Naive thymus-derived CD4-positive, alpha-beta T cell (primary cell): ENCODE measurements at places on chromosomes 2 and 18. TPM values are rescaled to one million over a fixed set of nuclear protein-coding genes. Genes with fewer than 3 reads are reported as not detected.

DNA sequence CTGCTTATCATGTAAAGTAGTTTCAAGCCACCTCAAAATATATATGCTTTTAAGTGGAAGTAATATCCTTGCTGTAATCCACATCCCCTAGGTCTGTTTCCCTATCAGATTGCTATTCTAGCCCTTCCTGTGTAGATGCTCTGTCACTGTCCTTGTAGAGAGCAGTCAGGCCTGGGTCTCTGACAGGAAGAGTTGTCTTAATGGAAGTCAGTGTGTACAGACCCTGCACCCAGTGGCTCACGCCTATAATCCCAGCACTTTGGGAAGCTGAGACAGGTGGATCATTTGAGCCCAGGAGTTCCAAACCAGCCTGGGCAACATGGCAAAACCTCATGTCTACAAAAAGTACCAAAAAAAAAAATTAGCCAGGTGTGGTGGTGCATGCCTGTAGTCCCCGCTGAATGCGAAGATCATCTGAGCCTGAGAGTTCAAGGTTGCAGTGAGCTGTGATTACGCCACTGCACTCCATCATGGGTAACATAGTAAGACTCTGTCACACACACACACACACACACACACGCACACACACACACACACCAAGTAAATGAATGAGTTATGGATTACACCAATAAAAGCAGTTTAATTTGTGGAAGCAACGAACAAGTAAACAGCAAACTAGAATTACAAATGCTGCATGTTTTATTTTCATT lies 70.2 kb upstream of the DSC1 start:
- DNase-seq = no peak

GRCh38 chr2:4964001-4964540 lies 728.1 kb upstream of the SOX11 start:
- DNase-seq = no peak

- DNase-seq = no peak
These were observed 6.1 kb downstream of the BMP10 start for GRCh38 chr2:68865108-68865507.

Gene LHCGR
- not detected for total RNA-seq

Gene UGT1A3
- not detected in 2 replicates for total RNA-seq

Gene SLC5A7
- total RNA-seq = not detected

- DNase-seq = peak; percentile 72
These were observed 89.6 kb downstream of the UPP2 start for GRCh38 chr2:158191076-158191895.

Gene VWA3B
- total RNA-seq = not detected

- no peak for DNase-seq
These were observed 60.8 kb downstream of the GPR39 start for GRCh38 chr2:132477436-132477835.

GRCh38 chr2:8636721-8637636 lies 44.9 kb upstream of the ID2 start:
- no peak for DNase-seq
